ENCODE measurements at places on chromosomes 1 and 21.
A peak's percentile ranks its signal among the peaks of the same experiment; 100 is the strongest.

DNA sequence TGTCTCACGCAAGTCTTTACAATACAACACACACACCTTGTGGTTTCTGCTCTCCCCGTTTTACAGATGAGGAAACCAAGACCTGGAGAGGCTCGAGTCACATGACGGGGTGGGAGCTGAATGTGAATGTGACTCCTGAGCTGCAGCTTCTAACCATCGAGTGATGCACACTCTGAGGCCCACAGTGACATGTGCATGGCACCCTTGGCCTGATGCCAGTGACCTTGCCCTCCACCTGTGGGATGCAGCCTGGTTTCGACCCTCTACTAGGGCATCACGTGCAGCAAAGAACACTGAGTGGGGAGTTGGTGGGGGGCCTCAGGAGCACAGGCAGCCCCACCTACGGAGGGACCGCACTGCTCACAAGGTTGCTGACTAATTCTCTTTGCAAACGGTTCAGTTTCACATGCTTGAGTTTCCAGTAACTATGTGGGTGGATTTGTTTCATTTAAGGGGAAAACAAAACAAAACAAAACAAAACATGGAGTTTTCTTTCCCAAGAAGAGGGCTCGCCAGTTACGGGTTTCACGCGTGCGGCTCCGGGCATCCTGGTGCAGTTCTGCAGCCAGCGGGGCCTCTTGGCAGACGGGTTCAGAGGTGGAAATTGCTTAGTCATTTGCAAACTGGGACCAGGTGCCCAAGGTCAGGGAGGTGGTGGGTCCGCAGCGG lies 22.9 kb downstream of the SPSB1 start:
- DNase-seq, result peak; percentile 54

DNA sequence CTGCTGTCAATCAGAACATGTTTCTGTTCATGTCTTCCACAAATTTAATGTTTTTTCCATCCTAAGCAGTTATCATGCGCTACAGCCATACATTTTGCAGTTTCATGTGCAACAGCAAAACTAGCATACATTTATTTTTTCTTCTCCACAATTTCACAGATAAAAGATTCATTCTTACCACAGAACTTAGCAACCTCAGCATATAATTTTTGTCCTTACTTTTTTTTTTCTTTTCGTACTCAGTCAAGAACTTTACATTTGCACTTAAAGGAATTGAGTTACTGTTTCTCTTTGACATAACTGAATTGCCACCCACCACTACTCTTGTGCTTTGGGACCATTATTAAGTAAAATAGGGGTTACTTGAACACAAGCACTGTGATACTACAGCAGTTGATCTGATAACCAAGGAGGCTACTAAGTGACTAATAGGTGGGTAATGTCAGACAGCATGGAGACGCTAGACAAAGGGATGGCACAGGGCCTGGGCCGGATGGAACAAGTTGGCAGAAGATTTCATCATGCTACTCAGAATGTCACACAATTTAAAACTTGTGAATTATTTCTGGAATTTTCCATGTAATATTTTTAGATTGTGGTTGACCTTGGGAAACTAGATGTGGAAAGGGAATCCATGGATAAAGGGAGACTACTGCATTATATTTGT lies 50.2 kb upstream of the LHX8 start:
- no peak for DNase-seq

DNA sequence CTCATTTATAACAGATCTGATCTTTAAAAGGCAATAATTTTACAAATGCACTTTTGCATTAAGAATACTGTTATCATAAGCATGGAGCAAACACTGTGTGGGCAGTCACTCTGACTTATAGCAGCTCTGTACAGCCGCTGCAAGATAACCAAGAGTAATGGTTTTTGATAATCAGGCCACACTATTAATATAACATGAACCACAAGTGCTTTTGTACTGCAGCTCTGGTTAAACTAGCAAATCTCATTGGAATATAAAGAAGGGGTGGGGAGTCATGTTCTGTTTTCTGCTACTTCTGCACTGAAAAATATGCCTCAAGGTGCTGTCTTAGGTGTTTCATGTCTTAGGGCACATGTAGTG lies 357.4 kb downstream of the LMO4 start:
- no peak for DNase-seq

GRCh38 chr1:38268226-38268625 lies 221.6 kb upstream of the POU3F1 start:
- no peak for DNase-seq

DNA sequence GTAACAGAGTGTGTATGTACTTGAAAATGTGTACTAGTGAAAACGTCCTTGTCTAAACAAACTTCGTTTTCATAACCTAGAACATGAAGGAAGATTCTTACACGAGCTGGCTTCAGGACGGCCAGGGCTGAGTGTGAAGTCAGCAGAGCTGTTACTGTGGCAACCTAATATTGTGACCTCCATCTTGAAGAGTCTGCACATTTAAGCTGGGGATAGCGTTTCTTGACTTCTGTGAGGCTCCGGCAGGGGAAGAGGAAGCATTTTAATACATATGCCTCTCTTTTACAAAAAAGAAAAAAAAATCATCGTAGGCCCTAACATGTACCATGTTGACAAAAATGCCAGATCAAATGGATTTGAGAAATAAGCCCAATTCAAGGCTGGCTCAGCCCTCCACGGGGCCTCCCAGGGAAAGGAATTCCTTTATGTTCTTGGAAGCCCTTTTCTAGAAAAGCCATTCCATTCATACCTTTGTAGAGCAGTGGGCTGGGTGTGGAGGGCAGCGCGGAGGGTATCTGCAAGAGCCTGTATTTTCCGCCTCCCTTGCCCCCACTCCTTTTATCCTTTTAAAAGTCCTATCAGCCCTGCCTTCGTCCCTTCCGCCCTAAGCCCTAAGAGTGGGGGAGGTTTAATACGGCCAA lies 51.1 kb downstream of the SIM2 start:
- DNase-seq, result no peak

DNA sequence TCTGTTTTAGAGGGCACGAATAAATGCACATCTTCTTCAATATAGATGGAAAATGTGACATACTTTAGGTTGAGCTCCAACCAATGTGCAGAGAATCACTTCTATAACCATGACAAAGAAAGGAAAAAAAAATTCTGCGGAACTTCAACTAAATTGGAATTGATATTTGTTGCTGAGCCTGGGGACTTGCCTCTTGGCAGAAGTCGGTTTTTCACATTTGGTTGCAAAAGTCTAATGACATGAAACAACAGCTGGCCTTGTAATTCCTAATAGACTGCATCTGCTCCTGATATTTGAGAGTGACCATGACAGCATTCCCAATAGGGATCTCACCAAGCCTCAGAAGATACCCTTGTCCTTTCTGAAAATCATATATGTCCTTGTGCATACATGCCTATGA lies 112.8 kb downstream of the PRRX1 start:
- DNase-seq, result no peak

- no peak for DNase-seq
Observed at GRCh38 chr1:205678286-205679111, 1.8 kb downstream of the SLC45A3 start.

- DNase-seq, result peak; percentile 81
Observed at GRCh38 chr1:238589843-238590435, 699.2 kb upstream of the ZP4 start.

- DNase-seq, result no peak
Observed at GRCh38 chr1:47532921-47533792, 95.3 kb downstream of the FOXD2 start.

DNA sequence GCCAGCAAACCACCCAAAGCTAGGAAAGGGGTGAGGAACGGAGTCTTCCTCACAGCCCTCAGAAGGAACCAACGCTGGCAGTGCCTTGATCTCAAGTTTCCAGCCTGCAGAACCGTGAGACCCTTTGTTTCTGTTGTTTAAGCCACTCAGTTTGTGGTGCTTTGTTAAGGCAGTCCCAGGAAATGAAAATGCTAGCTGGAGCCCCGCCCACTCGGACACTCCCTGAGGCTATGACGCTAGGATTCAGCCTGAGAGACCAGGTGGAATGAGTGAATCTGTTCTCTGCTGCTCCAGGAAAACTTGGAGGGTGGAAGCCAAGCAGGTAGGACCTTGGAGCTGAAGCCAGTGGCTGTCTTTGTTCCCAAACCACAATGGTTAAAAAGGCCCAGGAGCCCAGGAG lies 196.5 kb upstream of the POU3F1 start:
- no peak for DNase-seq

- DNase-seq, result no peak
Observed at GRCh38 chr1:96360036-96360795, 361.4 kb upstream of the PTBP2 start.

DNA sequence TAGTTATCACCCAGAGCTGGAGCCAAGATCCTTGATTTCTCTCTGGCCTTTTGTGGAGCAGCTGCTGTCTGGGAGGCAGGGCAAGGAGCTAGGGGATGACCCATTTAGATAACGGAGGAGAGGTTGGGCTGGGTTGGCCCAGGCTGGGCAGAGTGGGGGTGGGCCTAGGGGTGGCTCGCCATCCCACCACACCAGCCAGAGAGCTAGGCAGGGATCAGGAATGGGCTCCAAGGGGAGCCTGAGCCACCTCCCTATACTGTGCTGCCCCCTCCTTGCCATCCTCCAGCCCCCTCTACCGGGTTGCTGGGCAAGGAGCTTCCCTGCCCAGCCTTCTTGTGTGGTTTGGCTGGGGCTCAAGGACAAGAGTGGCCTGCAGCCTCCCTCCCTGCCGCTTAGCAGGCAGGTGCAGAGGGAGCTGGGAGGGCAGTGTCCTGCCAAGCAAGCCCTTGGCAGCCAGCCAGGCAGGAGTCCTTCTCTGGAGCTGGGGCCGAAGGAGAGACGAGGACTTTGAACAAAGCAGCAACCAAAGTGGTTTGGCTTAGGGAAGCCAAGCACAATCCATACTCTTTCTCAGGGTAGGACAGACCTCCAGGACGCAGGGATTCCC lies 4.1 kb downstream of the NUAK2 start:
- no peak for DNase-seq

- DNase-seq, result no peak
Observed at GRCh38 chr1:228295201-228295600, 87.4 kb downstream of the OBSCN start.

- peak; percentile 97 for DNase-seq
Observed at GRCh38 chr1:184118046-184118445, 66.5 kb downstream of the TSEN15 start.

GRCh38 chr21:42862774-42863503 lies 16.4 kb downstream of the WDR4 start:
- DNase-seq, result no peak

DNA sequence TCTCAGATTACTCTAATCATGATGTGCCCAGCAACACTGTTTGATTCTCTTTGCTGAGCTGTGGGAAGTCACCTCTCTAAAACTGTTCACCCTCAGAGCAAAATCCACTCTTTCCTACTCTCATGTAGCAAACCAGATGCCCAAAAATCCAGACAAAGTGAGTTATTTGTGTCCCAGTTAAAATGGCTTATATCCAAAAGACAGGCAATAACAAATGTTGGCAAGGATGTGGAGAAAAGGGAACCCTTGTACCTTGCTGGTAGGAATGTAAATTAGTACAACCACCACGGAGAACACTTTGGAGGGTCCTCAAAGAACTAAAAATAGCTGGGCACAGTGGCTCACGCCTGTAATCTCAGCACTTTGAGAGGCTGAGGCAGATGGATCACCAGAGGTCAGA lies 384.0 kb downstream of the HHIPL2 start:
- no peak for DNase-seq

DNA sequence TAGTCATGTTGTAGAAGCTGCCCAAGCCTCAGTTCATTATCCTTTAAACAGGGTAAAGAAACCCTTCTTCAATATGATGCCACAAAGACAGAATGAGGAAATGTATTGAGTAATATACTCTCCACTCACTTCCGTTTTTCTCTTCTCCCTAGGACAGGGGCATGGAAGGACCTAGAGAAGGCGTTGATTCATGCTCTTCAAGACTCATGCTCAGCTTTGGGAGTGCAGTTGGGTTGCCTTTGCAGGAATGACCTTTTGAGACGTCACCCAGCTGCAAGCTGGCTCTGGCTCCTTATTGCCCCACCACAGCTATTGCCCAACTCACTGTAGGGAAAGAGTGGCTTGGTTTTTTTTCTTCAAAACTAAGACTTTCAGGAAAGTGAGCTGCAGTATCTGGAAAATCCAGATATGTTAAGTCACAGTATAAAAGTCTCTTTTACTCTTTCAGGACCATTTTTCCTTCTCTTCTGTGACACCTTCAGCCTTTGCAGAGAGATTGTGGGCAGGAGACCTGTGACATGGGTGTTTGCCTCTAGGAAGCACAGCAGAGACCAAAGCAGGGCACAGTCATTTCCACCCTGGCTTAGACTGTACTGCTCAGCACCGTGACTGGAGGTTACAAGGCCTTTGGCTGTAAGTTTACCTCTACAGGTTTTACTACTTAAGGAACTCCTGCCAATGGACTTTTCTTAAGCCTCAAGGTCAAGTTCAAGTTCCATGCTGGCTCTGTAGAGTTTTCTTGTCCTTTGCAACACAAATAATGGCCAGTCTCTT lies 39.5 kb downstream of the XCL2 start:
- DNase-seq, result peak; percentile 70

DNA sequence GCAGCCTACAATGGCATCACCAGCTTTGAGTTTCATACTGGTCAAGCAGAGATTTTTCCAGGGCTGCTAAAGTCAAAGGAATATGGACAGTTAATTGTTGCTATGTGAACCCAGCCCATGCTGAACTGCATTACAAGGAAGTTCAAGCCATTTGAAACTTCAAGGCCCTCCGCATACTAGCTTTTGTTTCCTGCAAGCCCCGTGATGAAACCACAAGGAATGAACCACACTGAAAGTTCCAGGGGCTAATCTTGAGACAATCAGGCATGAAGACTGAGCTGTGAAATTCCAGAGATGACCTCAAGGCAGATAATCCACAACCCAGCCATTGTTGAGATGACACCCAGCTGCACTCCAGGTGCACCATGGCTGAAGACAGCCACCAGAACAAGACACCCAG lies 180.8 kb downstream of the C1orf21 start:
- DNase-seq, result peak; percentile 25

- no peak for DNase-seq
Observed at GRCh38 chr1:182189535-182190066, 128.1 kb upstream of the ZNF648 start.

DNA sequence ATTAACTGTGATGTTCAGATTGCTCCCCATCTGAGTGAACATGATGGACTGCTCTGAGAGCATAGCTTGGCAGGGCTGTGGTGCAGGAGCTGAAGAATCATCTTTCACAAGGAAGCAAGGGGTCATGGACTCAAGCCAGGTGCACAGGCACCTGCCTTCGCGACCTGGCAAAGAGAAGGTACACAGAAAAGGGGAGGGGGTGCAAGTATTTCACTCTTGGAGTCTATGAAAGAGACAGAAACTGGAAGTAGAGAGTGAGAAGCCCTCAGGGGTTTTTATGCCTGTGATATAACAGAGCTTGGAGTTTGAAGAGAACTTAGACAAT lies 232.6 kb upstream of the PLXNA2 start:
- no peak for DNase-seq

DNA sequence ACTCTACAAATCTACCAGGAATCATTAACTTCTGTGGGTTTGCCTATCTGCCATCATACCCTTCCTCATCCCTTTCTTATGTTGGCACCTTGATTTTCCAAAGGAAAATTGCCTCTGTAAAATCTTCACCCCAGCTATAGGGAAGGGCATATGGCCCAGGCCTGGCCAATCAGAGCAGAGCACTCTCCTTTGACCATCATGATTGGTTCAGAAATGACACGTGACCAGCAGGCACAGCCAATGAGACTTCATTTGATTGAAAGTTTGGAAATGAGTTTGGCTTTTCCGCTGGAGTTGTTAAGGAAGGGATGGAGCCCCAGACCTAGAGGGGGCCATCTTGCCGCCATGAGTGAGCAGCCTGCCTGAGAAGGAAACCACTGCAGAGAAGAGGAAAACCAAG lies 35.1 kb upstream of the IFFO2 start:
- DNase-seq, result no peak

Measured in skeletal muscle cell (primary cell).